HT-29 (cell line): ENCODE measurements at places on chromosomes 16 and 17.

- DNase-seq = no peak
Observed at GRCh38 chr17:71208111-71208704, 912.6 kb upstream of the SOX9 start.

- no peak for DNase-seq
Observed at GRCh38 chr17:65759532-65759931, 198.1 kb upstream of the AXIN2 start.

GRCh38 chr17:68302666-68303065 is 11.4 kb downstream of the ARSG start:
- no peak for DNase-seq

DNA sequence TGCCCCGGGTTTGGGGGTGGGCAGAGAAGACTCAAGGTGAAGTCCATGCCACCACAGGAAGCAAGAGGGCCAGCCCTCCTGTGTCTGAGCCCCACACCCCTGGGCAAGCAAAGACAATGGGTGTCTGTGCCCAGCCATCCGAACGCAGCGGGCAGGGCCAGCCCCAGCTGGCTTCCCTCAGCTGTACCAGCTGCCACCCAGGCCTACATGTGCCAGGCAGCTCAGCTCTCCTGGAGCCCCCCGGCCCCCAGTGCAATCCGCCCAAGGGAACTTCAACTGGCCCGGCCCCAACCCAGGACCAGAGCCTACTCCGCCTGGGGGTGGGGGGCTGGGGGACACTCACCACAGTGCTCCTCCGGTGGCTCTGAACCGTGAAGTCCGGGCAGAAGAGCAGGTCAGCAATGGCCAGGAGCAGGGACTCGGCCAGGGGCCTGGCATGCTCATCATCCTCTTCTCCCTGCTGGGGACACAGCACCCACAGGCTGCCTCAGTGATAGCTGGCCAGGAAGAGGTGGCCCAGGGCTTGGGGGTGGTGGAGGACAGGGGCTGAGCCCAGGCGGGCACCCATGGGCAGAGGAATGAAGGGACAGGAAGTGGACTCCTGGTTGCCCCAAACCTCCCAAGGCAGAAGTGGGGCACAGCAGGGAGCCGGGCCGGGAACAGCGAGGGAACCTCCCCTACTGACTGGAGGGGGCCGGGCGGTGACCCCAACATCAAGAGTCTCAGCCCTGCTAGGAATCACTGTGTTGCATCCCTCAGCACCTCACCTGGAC is 9.8 kb downstream of the HID1 start:
- no peak for DNase-seq

DNA sequence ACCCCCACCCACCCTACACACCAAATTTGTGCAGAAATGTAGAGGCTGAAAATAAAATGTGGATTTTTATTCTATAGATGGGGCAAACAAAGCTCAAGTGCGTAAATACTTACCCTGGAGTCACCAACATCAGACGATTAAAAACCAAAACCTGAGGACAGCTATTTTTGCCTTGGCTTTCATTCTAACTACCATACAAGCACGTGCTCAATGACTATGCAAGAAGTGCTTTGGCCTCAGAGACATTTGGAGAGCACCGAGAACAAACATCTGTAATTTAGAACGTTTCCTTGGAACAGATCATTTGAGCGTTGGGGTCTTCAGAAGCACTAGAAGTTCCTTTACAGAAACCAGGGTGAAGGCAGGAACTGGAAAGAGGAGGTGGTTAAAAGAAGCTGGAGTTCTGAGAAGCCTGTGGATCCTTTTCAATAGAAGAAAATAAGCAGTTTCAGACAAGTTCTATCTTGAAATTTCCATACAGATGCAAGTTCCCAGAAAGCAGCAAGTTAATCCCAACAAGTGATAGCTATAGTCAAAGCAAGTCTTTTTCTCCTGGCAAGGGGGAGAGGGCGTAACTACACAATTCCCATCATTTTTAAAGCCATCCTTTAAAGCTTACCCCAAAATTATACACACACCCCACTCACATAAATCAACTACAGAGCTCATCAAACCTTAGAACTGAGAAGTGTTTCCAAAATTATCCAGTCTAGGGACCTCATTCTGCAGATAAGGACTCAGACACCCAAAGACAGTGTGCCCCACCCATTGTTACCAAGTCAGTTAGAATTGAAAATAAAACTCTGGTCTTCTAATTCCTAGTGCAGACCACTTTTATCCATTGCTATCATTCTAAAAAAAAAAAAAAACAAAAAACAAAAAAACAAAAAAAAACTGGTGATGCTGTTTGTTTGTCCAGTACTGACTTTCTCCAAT is 29.6 kb upstream of the CDRT4 start:
- no peak for DNase-seq
